ENCODE measurements at places on chromosomes 7 and 10. TPM values are rescaled to one million over a fixed set of nuclear protein-coding genes. Genes with fewer than 3 reads are reported as not detected.

SPAM1 gene
- total RNA-seq, result not detected

MOGAT3 gene
- not detected for total RNA-seq

FAM25C gene
- total RNA-seq, result not detected

ANXA8L1 gene
- not detected for total RNA-seq

MDFIC gene
- 67.4 TPM for total RNA-seq

VGF gene
- total RNA-seq, result 0.66 TPM

NSUN6 gene
- total RNA-seq, result 11.8 TPM

ELOVL3 gene
- 0.66 TPM for total RNA-seq

STARD3NL gene
- 91.9 TPM for total RNA-seq

MEOX2 gene
- 0.50 TPM for total RNA-seq

NKX2-3 gene
- total RNA-seq, result not detected

HMX3 gene
- total RNA-seq, result not detected
